ENCODE measurements at places on chromosomes 5 and 9.

- DNase-seq, result no peak
Observed at GRCh38 chr5:41154491-41154890, 58.8 kb downstream of the C6 start.

DNA sequence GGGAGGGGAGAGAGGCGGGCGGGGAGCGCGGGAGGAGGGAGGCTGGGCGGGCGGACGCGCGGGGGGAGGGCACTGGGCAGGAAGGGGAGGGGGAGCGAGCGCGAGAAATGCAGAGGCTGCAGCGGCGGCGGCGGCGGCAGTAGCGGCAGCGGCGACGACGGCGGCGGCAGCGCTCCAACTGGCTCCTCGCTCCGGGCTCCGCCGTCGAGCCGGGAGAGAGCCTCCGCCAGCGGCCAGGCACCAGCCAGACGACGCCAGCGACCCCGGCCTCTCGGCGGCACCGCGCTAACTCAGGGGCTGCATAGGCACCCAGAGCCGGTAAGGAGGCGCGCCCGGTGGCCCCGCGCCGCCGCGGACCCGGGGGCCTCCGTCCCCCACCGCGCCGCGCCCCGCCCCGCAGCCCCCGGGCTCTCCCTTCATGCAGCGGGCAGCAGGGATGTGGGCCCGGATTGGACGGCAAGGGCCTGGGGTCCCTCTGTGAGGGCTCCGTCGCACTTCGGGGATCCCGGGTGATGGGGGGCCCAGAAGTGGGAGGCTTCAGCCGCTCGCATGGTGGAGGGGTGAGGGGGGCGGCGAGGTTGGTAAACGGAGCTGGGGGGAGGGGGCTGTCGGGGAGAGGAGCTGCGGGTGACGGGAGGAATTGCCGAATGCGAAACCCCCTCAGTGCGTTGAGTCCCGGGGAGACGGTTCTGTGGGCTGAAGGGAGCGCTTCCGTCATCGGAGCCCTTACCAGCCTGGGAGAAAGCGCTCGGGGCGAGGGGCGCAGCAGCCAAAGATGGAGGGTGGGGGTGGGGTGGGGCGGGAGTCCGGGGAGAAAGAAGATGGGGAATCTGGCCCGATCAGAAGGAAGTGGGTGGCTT is at the start of gene BASP1:
BASP1 (plus strand) TSS at position 139 of the 860 bp plus-strand sequence. CDS start 57,586 bp downstream, outside the sequence.
- peak; percentile 86 for DNase-seq

DNA sequence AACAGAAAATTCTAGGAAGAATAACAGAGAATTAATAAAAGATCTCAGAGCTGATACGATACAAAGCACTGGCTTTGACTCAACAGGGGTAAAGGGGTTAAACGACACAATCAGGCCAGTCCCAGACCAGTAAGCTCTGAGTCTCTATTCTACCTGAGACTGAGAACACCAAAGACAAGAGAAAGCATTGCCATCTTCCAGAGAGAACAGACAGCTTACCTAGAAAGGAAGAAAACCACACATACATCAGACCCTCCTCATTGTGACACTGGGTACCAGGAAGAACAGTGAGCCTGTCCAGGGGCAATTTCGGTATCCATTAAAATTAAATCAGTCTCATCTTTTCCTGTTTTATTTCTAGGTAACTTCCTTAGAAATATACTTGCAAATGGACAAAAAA is 41.1 kb downstream of the MRPL36 start:
- DNase-seq, result no peak

GRCh38 chr9:89419978-89420394 is 77.9 kb downstream of the SEMA4D start:
- DNase-seq, result no peak

DNA sequence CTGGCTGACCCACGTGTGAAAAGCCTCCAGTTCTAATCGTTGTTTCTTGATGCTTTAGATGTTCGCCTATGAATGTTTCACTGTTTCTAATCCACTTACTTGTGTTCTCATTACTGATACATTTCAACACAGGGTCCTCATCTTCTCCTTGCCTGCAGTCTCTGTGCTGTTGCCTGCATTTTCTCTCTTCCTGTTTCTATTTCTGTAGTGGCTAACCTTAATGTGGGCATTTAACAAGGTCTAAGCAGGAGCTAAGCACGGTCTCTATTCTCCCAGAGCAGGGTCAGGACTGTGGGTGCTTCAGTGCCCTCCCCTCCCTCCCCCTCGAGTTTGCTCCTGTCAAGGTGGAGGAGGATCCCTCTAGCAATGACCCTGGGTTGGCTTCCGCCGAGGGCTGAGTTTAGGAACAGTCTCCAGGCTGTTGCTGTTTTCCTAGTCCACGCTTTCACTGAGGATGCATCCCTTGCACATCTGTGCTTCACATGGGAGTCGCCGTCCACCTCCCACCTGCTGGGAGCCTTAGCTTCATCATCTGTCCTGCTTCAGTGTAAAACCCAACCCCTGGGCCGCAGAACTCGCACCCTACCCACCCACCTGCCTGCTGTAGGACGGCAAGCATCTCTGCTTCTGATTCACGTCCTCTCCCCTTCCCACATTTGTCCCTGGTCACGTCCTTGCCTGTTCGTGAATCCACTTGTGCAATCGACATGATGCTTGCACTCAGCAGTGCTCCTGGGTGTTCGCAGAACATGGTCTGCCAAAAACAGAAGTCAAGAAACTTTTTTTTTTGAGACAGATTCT is 2.4 kb upstream of the EXOC3 start:
- no peak for DNase-seq

DNA sequence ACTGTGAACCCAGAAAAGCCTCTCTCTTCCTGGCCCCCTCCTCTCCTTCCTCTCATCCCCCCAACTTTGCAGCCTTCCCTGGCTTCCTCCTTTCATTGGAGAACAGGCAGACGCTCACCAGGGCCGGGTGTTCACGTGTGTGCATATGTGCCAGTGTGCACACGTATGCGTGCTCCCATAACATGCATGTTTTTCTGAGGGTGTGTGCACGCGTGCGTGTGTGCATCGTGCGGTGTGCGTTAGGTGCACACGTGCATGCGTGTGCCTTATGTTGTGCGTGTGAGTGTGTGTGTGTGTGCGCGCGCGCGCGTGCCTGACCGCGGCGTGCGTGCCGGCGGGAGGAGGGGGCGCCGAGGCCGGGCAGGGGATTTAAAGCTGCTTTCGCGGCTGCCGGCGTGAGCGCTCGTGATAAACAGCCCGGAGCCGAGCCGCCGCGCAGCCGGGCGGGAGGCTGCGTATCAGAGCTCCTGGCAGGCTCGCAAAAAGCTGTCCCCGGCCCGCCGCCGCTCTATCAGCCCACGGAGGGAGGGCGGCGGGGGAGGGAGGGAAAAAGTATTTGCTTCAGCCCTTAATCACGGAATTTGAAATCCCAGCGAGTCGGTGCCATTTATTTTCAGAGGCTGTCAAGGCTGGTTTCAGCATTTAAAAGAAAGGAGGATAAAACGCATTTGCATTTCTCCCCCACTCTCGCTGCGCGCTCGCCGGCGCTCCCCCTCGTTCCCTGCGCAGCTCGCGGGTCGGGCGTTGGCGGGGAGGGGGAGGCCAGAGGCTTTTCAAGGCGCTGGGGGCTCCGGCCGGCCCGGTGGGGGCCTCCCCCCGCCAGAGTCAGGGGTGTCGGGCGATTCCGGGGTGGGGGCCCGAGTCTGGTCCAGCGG is 183.9 kb downstream of the C9orf50 start:
- DNase-seq, result peak; percentile 88

GRCh38 chr9:2962471-2963172 is 118.7 kb upstream of the PUM3 start:
- DNase-seq, result no peak

- DNase-seq, result no peak
Observed at GRCh38 chr9:133050781-133051180, 11.0 kb upstream of the CEL start.

- no peak for DNase-seq
Observed at GRCh38 chr5:116388564-116389258, 185.9 kb downstream of the SEMA6A start.

DNA sequence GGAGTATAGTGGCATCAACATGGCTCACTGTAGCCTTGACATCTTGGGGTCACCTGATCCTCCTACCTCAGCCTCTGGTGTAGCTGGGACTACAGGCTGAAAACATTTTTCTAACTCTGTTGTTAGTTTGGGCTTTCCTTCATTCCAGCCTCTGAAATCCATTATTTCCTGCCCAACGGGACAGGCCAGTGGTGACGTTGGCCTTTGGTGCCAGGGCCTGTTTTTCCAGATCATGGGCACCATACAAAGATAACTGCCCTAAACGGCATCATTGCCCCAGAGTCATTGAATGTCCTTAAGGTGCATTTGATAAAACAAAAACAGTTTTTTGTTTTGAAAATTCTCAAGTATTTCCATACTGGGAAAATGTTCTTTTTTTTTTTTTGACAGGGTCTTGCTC is 32.1 kb downstream of the PIK3R1 start:
- DNase-seq, result no peak

DNA sequence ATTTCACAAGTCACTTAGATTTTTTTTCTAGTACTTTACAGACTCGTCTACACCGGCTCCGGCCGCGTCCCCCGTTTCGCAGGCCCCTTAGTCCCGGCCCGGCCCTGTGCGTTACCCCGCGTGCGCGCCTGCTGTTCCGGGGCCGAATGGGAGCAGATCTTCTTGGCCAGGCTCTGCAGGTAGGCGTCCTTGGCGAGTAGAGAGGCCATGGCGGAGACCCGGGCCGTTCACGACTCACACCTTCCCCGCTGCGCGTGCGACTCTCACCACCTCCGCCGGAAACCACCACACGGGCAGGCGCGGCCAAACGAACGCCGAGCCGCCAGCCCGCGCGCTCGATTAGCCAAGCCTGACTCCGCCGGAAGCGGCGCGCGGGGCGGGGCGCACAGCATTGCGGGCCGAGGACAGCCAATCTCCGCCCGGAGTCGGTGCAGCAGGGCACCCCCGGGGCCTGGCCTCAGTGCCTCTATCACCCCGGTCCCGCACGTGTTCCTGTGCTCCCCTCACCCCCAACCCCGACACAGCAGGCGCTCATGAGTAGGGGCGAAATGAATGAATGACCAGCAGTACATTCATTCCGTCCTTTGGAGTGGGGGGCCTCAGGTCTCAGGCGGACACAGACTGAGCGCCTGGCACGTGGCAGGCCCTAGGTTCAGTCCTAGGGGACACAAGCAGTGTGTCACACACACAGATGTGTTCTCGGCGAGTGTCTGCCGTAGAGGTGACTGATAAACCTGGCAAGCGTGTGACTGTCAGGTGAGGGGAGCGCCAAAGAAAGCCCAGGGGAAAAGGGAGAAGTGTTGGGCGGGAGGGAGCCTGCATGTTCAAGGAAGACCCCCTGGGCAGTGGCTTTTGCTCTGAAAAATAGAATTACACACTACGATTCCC is at the start of gene SURF6:
SURF6 (minus strand) TSS at position 265 of the 888 bp plus-strand sequence; CDS start at position 209, 56 bp downstream.
- peak; percentile 87 for DNase-seq

GRCh38 chr5:80958616-80959015 is 1.5 kb upstream of the RASGRF2 start:
- DNase-seq, result no peak

DNA sequence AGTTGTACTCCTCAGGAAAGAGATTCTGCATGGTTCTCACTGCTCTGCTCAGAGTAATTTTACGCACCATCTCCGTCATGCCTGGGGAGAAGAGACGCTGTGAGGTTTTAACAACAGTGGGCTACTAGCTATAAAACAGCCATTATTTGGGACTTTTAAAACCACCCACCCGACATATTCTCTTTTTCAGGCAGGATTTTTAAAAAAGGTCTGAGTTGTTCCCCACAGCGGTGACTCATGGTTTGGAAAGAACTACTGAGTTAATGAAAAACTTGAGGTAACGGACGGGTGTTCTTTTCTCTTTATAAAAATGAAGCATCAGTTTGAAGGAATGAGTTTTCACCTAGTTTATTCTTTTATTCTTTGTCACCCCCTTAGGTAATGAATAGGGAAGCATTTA is 61.3 kb downstream of the TTLL11 start:
- DNase-seq, result no peak

DNA sequence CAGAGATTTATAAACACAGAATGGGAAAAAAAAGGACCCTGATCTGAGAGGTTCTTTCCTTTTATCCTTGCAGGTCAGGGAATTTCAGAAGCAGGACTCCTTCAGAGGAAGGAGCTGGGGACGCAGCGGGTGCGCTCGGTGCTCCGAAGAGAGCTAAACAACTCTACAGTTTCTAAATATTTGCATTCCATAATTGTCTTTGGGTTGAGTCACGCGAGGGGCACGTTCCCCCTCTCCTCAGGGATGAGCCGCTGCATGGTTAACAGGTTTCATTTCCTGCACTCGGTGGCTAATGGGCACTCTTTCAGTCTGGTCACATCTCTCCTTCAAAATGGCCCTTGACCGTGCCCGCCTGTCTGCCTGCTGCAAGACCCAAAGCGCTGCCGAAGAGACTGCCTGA is 165.0 kb upstream of the HMHB1 start:
- no peak for DNase-seq

DNA sequence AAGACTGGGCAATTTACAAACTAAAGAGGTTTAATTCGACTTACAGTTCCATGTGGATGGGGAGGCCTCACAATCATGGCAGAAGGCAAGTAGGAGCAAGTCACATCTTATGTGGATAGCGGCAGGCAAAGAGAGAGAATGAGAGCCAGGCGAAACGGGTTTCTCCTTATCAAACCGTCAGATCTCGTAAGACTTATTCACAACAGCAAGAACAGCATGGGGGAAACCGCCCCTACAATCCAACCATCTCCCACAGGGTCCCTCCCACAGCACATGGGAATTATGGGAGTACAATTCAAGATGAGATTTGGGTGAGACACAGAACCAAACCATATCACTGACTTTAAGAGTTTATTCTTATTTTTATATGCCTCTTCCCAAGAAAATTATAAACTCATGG is 60.3 kb downstream of the RFK start:
- DNase-seq, result no peak

- DNase-seq, result no peak
Observed at GRCh38 chr9:10571699-10572098, 41.1 kb downstream of the PTPRD start.

DNA sequence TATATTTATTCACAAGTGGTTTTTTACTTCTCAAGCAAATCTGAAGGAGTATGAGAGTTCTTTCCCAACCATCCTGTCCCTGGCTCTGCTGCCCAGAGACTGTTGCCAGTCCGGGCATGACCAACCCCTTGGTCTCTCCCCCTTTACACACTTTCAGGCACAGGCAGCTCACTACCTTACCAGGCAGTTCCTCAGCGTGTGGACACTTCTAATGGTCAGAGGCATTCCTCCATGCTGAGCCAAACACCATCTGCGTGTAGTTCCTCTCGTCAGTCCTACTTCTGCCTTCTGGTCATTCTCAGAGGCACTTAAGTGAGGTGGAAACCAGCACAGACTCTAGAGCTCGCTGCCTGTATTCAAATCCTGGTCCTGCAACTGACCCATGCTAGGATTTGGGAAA is 56.1 kb downstream of the TSTD2 start:
- DNase-seq, result no peak

DNA sequence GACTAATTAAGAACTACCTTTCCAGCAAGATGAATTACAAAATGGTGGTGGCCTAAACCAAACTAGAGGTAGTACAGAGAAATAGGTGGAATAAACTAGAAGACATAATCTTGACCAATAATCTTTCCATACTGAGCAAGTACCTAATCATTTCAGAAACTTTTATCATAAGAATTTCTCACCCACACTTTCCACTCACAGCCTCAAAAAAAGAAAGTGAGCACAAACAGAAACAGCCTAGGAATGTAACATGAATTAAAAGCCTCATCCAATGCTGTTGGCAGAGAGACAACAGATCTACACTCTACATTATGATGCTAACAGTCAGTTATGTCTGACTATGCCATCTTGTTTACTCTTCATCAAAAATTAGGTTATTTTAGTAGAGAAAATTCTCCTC is 1.3 kb downstream of the RNF38 start:
- no peak for DNase-seq

- DNase-seq, result no peak
Observed at GRCh38 chr5:157993986-157994691, 135.2 kb upstream of the CLINT1 start.

- no peak for DNase-seq
Observed at GRCh38 chr9:117992006-117992405, 287.8 kb downstream of the TLR4 start.
